ENCODE measurements at places on chromosomes 3 and 15.

DNA sequence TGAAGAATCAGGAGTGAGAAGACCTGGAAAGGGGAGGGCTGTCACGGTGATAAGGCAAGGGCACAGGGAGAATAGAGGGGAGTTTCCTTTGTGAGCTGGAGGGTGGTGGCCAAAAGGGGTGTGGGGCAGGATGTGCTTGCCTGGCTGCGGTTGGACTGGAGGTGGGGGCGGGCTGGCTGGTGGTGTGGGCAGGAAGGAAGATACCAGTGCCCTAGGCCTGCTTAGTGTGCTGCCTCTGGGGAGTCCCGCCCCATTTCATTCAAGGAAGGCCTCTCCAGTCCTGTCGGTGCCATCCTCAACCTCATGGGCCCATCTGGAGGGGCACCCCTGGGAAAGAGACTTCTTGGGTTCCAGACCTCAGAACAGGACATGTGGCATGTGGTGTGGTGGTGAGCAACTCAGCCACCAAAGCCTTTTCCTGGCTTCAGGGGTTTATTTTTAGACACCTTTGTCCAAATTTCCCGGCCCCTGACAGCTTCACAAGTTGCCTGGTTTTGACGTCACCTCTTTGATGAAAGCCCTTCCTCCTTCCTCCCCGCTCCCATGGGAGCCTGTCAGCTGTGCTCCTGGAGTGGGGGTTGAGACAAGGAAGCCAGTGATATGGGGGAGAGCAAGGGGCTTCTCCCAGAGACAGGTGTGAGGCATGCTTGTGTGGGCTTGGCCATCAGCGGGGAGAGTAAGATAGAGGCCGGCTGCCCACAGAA is 15.6 kb downstream of the TEX264 start:
- peak; percentile 64 for DNase-seq

GRCh38 chr15:101064795-101065569 is 145.8 kb downstream of the LRRK1 start:
- no peak for DNase-seq

GRCh38 chr15:68620721-68621527 is 42.1 kb downstream of the CORO2B start:
- DNase-seq, result no peak

DNA sequence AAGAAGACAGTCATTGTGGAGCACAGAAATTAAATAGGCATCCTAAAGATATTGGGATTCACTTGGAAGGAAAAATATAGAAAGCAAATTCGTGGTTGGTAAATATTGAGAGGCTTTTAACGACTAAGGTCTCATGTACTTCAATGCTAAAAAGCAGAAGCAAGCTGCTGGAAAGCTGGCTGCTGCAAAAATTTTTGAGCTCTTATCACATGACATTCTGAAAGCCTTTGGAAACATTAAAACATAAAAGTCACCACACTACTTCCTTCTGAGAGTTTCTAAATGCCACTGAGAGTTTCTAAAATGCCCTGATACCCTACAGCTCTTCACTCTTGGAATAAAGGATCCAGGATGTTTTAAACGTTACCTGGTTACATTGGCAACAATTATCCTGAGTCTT is 39.0 kb upstream of the CBLB start:
- no peak for DNase-seq

DNA sequence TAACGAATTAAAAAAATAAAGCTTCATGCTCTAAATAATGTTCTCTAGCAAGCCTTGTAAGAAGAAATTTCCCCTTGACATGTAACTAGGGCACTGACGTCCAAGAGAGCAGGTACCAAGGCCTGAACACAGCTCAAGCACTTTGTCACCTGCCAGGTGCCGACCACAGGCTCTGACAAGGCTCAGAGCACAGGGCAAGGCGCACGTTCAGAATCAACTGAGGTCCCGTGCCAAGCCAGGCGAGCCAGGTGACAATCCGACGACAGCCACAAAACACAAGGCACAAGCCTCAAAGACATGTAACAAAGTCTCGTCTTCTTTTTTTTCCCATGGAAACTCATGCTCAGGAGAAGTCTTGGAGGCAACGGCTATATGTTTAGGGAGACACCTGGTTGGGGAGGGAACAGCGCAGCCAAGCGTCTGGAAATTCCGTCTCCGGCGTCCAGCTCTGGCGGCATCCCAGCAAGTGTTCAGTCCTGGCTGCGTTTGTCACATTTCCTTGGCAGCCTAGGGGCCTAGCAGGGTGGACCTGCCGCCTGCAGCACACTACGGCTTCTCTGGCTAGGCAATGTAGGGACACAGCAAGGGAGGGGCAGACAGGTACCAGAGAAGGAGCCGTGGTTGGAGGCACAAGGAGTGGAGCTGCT is 76.7 kb downstream of the ADAMTS17 start:
- DNase-seq, result no peak

DNA sequence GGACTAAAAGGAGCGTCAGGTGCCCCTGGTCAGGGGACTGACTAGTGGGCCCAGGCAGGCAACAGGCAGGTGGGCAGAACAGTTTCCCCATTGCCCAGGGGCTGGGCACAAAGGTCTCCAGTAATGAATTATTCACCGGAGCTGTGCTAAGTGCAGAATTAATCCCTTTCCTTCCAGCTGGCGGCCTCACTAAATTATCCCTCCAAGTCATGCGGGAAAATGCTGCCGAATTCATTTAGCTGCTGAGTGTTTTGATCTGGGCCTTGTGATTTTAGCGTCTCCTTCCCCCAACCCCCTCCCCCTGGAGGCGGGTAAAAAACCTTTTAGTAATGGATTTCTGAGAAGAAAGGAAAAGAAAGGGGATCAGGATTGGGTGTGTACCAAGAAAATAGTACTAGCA is 47.2 kb downstream of the CCDC33 start:
- DNase-seq, result no peak

GRCh38 chr3:42106646-42107045 is 15.5 kb downstream of the TRAK1 start:
- no peak for DNase-seq

DNA sequence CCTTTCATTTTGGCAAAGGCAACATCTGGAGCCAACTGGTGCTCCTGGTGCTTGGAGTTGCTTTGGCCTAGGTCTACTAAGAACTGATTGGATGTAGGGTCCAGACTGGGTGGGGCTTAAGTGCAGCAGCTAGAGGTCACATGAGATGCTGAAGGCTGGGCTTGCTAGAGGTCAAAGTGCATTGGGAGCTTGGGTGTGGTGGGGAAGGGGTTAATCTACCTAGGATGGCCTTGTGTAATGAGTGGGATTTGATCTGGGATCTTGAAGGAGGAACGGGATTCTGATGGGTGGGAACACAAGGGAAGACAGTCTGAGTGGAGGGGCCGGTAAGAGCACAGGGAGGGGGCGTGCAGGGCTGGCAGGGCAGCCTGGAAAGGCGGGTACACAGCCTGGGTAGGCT is 125.5 kb downstream of the RAB11A start:
- no peak for DNase-seq

Measured in activated naive CD4-positive, alpha-beta T cell (primary cell).